Uterine smooth muscle cell (primary cell): ENCODE measurements at places on chromosomes 12 and 14. TPM values are rescaled to one million over a fixed set of nuclear protein-coding genes. Genes with fewer than 3 reads are reported as not detected.

PARP2 gene
- total RNA-seq: 11.5 and 22.1 TPM in 2 replicates

ANKRD9 gene
- 24.9 and 31.7 TPM in 2 replicates for total RNA-seq

AKAP5 gene
- 0.44 and 1.1 TPM in 2 replicates for total RNA-seq

AHNAK2 gene
- 91.9 and 197 TPM in 2 replicates for total RNA-seq

CTSG gene
- total RNA-seq: not detected in 2 replicates

MFAP5 gene
- 5.8 and 19.1 TPM in 2 replicates for total RNA-seq
